ENCODE measurements at places on chromosomes 7 and 10. TPM values are rescaled to one million over a fixed set of nuclear protein-coding genes. Genes with fewer than 3 reads are reported as not detected.
A peak's percentile ranks its signal among the peaks of the same experiment; 100 is the strongest.

Gene SGCE
- total RNA-seq, result 113 TPM

Gene RAPGEF5
- total RNA-seq, result 7.4 TPM

Gene SPDYE2B
- not detected for total RNA-seq

Gene NPTX2
- 5.2 TPM for total RNA-seq

Gene ZNF853
- total RNA-seq, result 16.5 TPM

Gene AZGP1
- total RNA-seq, result 1,167 TPM

GRCh38 chr10:78806681-78807221, 262.0 kb upstream of the ZMIZ1 start:
- no peaks in the 10 kb centered on the region for H3K27me3 ChIP-seq
- peak overlapping the region; percentile 5 for H3K27ac ChIP-seq
- H3K4me1 ChIP-seq, result peaks cover 14% of the 10 kb centered on the region

DNA sequence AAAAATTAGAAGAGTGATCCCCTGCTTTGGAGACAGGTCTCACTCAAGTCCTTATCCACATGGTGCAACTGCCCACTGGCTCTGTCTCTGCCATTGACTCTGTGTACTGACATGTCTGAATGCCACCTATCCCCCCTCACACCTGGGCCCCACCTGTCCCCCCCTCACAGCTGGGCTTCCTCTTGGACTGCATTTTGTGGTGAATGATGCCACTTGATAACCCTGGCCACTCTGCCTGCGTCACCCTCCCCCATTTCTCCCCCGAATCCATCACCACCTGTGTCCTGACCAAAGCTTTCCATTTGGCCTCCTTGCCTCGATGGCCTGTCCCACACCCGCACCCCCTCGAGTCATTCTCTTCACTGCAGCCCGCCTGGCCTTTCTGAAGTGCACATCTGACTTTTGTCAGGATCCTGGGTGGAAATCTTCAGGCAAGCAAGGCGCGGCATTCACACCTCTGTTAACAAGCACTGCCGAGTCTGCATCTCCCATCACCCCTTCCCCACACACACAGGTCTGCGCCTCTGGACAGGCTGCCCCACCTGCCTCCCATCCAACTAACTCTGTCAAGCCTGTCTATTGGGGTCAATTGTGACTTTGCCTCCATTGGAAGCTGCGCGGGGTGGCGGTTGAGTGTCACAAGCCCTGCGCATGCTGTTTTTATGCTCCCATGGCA, 175.3 kb upstream of the KLF14 start:
- no peaks in the 10 kb centered on the region for H3K36me3 ChIP-seq
- H3K27me3 ChIP-seq, result no peaks in the 10 kb centered on the region
- no peak overlapping the region for H3K4me3 ChIP-seq
- no peak overlapping the region for H3K27ac ChIP-seq
- no peak for DNase-seq

DNA sequence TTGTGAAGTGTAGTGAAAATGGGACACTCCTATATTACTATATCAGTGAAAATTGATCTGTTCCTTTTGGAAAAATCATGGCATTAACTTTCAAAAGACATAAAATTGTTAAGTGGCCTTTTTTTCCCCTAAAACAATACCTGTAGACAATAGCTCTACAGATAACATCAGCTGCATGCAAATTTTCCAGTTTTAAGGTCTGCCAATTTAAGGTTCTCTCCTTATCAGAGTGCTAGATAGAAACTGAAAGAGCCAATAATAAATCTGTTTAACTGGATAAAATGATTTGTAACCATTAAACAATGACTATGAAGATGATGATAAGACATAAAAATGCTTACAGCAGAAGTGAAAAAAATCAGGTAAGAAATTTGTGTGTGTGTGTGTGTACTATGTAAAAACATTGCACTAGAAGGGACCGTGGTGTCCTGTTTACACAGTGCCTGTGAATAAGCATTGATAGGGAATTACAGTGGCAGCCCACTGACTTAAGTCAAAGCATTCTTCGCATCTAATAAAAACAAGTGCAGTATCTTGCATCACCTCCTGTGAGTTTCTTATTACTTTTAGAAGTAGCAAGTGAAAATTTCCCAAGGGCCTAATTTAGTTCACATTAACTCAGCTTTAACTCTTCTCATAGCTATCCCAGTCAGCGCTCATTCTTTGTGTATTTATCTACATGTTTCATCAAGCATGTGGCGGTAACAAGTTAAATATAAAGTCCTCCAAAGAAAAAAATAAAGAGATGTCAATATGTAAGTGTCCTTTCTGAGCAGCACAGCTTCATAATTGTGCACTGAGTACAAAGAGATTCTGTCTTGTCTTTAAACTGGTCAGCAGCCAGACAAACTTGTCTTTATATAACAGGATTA, 261.9 kb downstream of the ARL4A start:
- peak; percentile 13 for DNase-seq
- no peaks in the 10 kb centered on the region for H3K4me1 ChIP-seq
- H3K27me3 ChIP-seq, result no peaks in the 10 kb centered on the region
- no peak overlapping the region for H3K27ac ChIP-seq

DNA sequence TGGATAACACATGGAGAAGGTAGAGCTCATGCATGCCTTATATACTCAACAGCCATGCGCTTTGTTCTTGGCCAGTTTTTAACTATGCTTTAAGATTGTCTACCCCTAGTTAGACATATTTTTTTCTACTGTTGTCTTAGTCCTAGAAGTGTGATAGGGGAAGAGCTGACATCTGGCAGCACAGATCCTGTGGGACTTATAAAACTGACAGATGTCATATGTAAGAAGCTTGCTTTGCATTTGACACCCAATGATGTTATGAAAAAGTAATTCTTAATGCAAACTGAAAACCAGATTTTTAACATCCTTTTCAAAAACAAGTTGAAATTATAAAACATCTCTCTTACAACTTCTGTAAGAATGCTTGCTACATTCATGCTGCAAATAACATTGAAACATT, 715.9 kb upstream of the LRRN3 start:
- H3K4me1 ChIP-seq, result no peaks in the 10 kb centered on the region
- no peak overlapping the region for H3K4me3 ChIP-seq
- no peaks in the 10 kb centered on the region for H3K27me3 ChIP-seq

DNA sequence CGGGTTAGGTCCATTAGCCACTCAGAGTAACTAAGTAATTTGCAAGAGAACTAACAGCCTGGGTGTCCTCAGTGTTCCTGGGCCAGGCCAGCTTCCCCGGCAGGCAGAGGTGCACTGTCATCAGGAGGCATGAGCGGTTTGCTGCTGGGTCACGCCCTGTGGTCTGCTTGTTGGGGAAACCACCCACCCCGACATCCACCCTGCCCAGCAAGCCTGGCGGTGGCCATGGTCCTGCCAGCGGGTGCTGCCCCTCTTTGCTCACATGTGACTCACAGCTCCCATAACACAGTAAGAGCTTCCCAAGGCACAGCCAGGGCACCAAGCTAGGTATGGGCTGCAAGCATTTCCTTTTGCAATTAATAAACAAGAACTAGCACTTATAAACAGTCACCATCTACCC, 75.9 kb downstream of the RGS10 start:
- no peaks in the 10 kb centered on the region for H3K36me3 ChIP-seq
- H3K27ac ChIP-seq, result no peak overlapping the region
- H3K27me3 ChIP-seq, result no peaks in the 10 kb centered on the region
- no peak overlapping the region for H3K4me3 ChIP-seq

GRCh38 chr7:1964913-1965578, 267.7 kb downstream of the MAD1L1 start:
- H3K27me3 ChIP-seq, result no peaks in the 10 kb centered on the region
- no peak for DNase-seq
- no peaks in the 10 kb centered on the region for H3K4me1 ChIP-seq
- H3K4me3 ChIP-seq, result no peak overlapping the region
- no peaks in the 10 kb centered on the region for H3K36me3 ChIP-seq
- no peak overlapping the region for H3K27ac ChIP-seq

DNA sequence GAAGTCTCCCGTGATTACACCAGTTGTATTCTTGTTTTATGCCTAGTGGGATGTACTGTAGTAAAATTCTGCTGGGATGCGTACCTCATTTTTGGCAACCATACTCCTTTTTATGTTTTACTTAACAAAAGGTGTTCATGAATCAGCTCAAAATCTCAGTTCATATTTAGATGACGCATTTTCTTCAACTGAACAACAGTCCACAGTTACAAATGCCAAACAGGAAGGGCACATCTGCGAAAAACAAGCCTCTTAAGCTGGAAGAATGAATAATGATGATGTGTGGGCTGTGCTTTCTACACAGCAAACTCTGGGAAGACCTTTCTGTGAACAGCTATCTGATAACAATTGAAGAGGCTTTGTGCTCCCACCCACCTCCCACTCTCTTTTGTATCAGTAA, 68.4 kb upstream of the NRBF2 start:
- H3K27ac ChIP-seq, result no peak overlapping the region
- H3K27me3 ChIP-seq, result no peaks in the 10 kb centered on the region
- H3K4me3 ChIP-seq, result no peak overlapping the region
- no peaks in the 10 kb centered on the region for H3K4me1 ChIP-seq

DNA sequence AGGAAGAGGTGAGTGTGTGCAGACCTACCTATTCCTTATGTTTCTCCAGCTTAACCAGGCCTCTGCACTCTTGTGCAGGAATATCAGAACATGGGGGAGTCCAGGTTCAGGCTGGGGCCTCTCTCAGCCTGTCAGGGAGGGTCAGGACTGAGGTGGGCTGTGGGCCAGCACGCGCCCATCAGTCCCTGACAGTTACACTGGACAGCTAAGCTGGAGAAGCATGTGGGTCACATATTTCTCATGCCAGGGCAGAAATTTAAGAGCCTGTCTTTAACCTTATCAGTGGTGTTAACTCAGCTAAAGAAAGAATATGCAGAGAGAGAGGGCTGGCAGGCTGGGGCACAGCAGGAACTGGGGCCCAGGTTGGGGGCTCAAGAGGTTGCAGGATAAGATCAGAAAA, 8.7 kb upstream of the POLD2 start:
- H3K27me3 ChIP-seq, result no peaks in the 10 kb centered on the region
- no peaks in the 10 kb centered on the region for H3K4me1 ChIP-seq
- no peaks in the 10 kb centered on the region for H3K36me3 ChIP-seq
- DNase-seq, result no peak
- no peak overlapping the region for H3K4me3 ChIP-seq
- H3K27ac ChIP-seq, result no peak overlapping the region

GRCh38 chr10:88243836-88244730, 339.0 kb downstream of the RNLS start:
- H3K27ac ChIP-seq, result no peak overlapping the region
- no peak for DNase-seq
- no peaks in the 10 kb centered on the region for H3K36me3 ChIP-seq
- H3K27me3 ChIP-seq, result no peaks in the 10 kb centered on the region

- peak overlapping the region; percentile 1 for H3K27ac ChIP-seq
- H3K27me3 ChIP-seq, result no peaks in the 10 kb centered on the region
- no peak for DNase-seq
- H3K36me3 ChIP-seq, result no peaks in the 10 kb centered on the region
- H3K4me3 ChIP-seq, result no peak overlapping the region
These were observed 4.6 kb downstream of the ITGB1 start for GRCh38 chr10:32953277-32953927.

DNA sequence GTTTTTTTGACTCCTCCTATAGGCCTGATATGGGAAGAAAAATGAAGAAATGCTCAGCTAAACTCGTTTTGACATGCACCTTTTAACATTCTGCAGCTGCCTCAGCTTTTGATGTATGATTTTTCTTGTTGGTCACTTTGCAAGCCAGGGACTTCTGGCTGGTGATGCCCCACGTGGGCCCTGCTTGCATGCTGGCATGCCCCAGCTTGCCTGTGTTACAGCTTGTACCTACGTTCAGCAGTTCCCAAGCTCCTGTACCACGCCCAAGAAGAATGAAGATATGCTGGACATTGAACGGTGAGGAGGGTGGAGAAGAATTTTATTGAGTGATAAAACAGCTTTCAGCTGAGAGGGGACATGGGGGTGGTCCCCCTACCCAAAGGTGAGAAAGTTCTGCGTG, 245.6 kb upstream of the FZD8 start:
- no peak overlapping the region for H3K4me3 ChIP-seq
- H3K4me1 ChIP-seq, result no peaks in the 10 kb centered on the region
- peaks cover 6% of the 10 kb centered on the region for H3K27me3 ChIP-seq

GRCh38 chr7:75536491-75536890, 44.4 kb downstream of the SPDYE5 start:
- no peak overlapping the region for H3K27ac ChIP-seq
- H3K4me1 ChIP-seq, result no peaks in the 10 kb centered on the region
- DNase-seq, result no peak
- H3K36me3 ChIP-seq, result no peaks in the 10 kb centered on the region
- H3K4me3 ChIP-seq, result no peak overlapping the region

DNA sequence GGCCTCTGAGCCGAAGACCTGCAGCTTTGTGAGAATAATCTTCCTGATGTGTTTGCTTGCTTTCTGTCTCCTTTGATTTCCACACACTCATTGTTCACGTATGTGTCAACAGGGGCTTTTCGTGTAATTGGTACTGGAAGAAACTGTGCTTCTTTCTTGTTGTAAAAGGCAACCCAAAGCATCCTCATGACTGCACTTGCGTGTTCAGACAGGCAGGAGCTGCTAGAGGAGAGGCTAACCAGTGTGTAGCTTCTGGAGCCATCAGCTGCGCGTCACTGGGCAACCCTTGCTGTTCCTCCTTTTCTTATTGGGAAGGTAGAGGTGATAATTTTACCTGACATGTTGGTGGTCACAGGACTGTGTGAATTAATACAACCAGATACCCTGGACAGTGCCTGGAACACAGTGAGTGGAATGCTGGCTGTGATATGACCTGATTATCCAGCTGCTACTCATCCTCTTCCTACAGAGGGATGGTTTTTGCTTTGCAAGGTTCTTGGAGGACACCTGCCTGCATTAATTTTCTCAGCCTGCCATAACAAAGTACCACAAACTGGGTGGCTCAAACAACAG, 213.0 kb downstream of the ABCA13 start:
- H3K36me3 ChIP-seq, result no peaks in the 10 kb centered on the region
- no peak overlapping the region for H3K4me3 ChIP-seq
- no peak overlapping the region for H3K27ac ChIP-seq
- DNase-seq, result no peak
- no peaks in the 10 kb centered on the region for H3K27me3 ChIP-seq

GRCh38 chr7:157851501-157852067, 514.8 kb downstream of the DNAJB6 start:
- H3K4me1 ChIP-seq, result no peaks in the 10 kb centered on the region
- H3K36me3 ChIP-seq, result no peaks in the 10 kb centered on the region
- H3K27ac ChIP-seq, result peak overlapping the region; percentile 22
- H3K27me3 ChIP-seq, result no peaks in the 10 kb centered on the region

DNA sequence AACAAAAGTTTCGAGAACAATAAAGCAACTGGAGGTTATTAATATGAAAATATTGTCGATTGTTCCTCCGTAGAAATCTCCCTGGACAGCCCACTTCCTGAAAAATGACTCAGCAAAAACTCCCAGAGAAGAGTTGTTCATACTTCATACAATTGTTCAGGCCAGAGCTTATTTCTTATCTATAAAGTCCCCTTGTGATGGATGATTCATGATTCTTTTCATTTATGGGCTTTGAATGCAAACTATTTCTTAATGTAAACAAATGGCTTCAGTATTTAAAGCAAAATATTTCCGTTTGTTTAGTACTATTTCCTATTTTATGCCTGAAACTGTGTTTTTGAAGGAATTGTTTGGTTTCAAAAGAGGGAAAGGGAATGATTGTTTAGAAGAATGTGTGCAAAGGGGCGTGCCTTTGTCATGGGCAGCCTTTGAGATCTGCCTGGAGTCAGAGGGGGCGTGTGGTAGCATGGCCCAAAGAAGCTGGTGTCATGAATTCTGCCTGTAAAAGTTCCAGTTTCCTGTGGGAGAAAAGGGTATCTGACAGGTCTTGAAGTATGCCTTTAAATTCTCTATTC, 26.2 kb upstream of the EXOC6 start:
- no peaks in the 10 kb centered on the region for H3K36me3 ChIP-seq
- no peaks in the 10 kb centered on the region for H3K4me1 ChIP-seq
- no peak overlapping the region for H3K27ac ChIP-seq
- no peak for DNase-seq
- no peaks in the 10 kb centered on the region for H3K27me3 ChIP-seq

- H3K27ac ChIP-seq, result no peak overlapping the region
- no peak overlapping the region for H3K4me3 ChIP-seq
- peaks cover 12% of the 10 kb centered on the region for H3K4me1 ChIP-seq
These were observed 6.9 kb downstream of the ATP5MF start for GRCh38 chr7:99459087-99459486.
